ENCODE measurements at places on chromosomes 4 and X.

DNA sequence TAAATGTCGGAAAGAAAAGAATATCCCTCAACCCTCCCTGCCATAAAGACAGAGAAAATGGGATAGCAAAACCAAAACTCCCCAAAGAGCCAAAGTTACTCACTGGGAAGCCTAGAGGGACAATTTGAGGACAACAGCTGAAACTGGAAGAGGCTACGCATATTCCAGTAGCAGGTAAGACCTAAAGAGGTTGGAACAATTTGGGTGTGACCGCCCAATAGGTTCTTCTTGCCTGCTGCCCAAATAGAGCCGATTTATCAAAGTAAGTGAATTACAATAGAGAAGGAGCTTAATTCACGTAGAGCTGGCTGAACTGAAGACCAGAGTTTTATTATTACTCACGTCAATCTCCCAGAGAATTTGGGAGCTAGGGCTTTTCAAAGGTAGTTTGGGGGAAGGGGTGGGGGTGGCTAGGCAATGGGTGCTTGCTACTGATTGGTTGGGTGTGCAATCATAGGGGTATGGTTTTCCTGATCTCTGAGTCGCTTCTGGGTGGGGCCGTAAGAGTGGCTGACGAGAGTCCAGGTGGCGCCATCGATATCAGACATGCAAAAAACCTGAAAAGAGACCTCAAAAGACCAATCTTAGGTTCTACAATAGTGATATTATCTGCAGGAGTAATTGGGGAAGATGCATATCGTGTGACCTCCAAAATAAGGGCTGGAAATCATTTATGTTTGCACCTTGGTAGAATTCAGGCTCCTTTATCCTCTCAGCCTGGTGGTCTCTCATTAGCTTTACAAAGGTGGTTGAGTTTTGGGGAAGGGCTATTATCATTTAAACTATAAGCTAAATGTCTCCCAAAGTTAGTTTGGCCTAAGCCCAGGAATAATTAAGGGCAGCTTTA, 39.0 kb upstream of the SLC7A3 start:
- no peak for DNase-seq

DNA sequence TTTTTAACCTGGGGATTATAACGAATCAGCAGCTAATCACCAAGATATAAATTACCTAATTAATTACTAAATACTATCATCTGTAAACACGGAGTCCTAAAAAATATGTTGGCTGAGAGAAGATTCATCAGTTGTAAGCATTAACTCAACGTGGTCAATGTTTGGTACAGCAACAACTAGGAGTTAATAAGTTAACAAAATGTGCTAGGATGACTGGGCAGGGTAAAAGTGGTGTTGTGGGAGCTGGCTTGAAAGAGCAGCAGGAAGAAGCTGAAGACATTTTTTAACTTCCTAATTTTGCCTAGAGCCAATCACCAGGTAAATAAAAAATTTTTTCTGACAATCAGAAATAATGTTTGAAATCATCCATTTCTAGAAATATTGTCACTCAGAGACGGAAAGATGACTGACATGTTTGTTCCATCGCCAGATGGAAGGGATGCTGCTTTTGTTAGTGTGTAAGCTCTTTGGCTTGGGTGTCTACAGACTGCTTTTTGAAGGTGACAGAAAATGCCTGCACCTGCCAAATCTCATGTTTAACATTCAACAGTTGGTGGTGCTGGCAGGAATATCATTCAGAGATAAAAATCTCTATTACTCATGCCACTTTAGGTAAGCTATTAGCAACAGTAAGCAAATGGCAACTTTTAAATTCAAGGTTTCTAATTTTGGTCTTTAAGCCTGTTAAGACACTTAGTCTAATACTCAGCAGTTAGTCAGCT, 1126.9 kb downstream of the STPG2 start:
- DNase-seq, result no peak

DNA sequence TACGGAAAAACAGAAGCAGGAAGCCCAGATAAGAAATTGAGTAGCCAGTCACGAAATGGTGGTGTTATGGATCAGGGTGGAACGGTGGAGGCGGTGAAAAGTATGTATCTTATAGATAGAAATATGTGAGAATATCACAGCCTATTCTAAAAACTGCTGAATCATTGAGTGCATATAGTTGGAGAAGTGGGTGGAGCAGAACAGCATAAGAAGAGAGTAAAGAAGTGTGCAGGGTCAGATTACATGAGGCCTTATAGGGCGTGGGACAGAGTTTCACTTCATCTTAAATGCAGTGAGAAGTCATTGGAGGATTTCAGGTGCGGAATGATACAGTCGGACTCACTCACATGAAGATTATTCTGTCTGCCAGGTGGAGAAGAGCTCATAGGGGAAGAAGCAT, 293.1 kb downstream of the TRIML1 start:
- DNase-seq, result no peak

DNA sequence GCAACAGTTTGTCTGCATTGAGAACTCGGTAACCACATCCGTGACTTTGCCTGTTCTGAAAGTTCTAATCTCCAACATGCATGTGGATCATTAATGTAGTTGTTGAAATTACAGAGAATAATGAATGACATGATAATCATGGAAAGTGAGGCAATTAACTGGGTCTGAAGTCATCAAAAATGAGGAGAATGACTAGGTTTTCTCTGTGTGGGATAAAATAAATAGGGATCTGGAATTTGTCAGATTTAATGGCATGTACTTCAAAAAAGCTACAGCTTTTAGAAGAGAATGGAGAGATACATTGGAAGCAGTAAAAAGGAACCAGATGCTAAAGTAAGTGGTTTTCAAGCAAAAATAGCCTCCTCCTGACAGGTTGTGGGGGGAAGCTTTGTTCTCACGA, 59.3 kb downstream of the AFM start:
- no peak for DNase-seq

DNA sequence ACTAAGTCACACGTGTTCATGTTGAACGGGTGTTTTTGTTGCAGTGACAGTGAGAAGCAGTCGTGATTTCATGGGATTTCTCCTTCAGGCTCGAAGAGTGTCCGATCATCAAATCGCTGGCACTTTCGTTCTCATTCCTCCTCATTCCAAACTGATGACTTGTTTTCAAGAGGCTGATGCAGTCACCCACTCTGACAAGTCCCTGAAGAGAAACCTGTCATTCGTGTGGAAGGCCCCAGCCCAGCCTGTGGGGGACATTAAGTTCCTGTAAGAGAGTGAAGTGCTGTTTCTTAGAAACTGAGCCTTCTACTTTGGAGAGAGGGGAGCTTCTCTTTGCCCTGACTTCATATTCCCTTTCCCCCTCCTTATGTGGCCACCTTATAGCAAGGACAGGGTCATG, 8.0 kb downstream of the REELD1 start:
- no peak for DNase-seq

- no peak for DNase-seq
Observed at GRCh38 chrX:24694825-24695224, 1.1 kb downstream of the POLA1 start.

Data from AG09319 (cell line).